Regular cardiac myocyte (primary cell): ENCODE measurements at places on chromosomes 6 and 20. TPM values are rescaled to one million over a fixed set of nuclear protein-coding genes. Genes with fewer than 3 reads are reported as not detected.

MYLK4 gene
- total RNA-seq: 0.19 and 0.28 TPM in 2 replicates

RCAN2 gene
- 0.85 and 1.2 TPM in 2 replicates for total RNA-seq

L3MBTL1 gene
- total RNA-seq: 2.3 and 10.4 TPM in 2 replicates

CGA gene
- total RNA-seq: 0.28 TPM in 1 of 2 replicates, not detected in the other

NOTCH4 gene
- 0.85 and 1.5 TPM in 2 replicates for total RNA-seq

PPIL6 gene
- 1.9 and 6.5 TPM in 2 replicates for total RNA-seq

NRN1 gene
- under 0.01 TPM in 2 replicates for total RNA-seq

TNXB gene
- 3.6 and 10.4 TPM in 2 replicates for total RNA-seq

MUCL3 gene
- total RNA-seq: not detected in 2 replicates

C20orf204 gene
- 0.77 and 0.85 TPM in 2 replicates for total RNA-seq

TMEM14B gene
- total RNA-seq: 82.3 and 111 TPM in 2 replicates

BACH2 gene
- under 0.01 TPM in 2 replicates for total RNA-seq

GLP1R gene
- total RNA-seq: under 0.01 TPM in 1 of 2 replicates, not detected in the other

HAO1 gene
- not detected in 2 replicates for total RNA-seq

EYA4 gene
- total RNA-seq: 0.19 and 2.0 TPM in 2 replicates

SLC35D3 gene
- total RNA-seq: under 0.01 TPM in 1 of 2 replicates, not detected in the other

MOG gene
- total RNA-seq: not detected in 2 replicates

HIVEP1 gene
- total RNA-seq: 6.1 and 11.3 TPM in 2 replicates

BTNL2 gene
- total RNA-seq: not detected in 2 replicates

SGK2 gene
- total RNA-seq: 0.28 TPM in 1 of 2 replicates, not detected in the other

CENPQ gene
- total RNA-seq: 7.0 and 12.7 TPM in 2 replicates

NRSN2 gene
- total RNA-seq: 23.8 and 31.0 TPM in 2 replicates

PACSIN1 gene
- total RNA-seq: not detected in 2 replicates

BANF2 gene
- not detected in 2 replicates for total RNA-seq

HLA-DQB2 gene
- not detected in 2 replicates for total RNA-seq

RAD21L1 gene
- total RNA-seq: 0.19 TPM in 1 of 2 replicates, not detected in the other

CALHM4 gene
- total RNA-seq: 0.19 and 0.28 TPM in 2 replicates

SYNDIG1 gene
- total RNA-seq: 0.58 and 1.4 TPM in 2 replicates

STMN3 gene
- 9.8 and 11.8 TPM in 2 replicates for total RNA-seq

MEP1A gene
- not detected in 2 replicates for total RNA-seq

HLA-DQB1 gene
- total RNA-seq: under 0.01 TPM in 1 of 2 replicates, not detected in the other

KCNQ5 gene
- 5.1 and 7.9 TPM in 2 replicates for total RNA-seq

LTB gene
- 0.28 TPM in 1 of 2 replicates, not detected in the other for total RNA-seq

CST7 gene
- total RNA-seq: not detected in 2 replicates
